ENCODE measurements at places on chromosomes 11 and 22.

DNA sequence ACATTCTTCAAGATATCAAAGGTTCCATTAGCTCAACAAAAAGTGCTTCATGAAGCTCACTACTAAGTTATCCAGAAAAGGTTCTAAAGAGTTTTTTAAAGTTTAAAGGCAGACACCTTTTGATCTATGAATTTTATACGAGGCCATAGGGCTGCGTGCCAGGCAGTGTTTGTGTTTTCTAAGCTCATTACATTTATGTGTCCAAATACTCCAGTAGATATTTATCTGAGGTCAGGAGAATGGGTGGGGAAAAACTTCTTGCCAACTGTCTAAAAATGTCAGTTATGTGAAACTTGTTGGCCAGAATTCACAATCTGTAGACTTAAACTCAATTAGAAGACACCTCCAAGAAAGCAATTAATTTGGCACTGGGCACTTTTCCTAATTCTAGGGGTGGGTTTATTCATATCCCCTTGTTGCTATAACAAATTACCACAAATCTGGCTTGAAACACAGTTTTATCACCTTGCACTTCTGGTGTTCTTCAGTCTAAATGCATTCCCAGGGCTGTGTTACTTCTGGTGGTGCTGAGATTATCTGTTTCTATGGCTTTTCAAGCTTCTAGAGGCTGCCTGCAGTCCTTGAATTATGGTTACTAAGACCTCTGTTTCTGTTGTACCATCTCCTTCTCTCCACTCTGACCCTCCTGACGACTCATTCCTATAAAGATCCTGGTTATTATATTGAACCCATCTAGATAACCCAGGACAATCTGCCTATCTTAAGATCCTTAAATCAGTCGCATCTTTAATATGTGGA lies 1030.4 kb upstream of the CNTN5 start:
- no peak for DNase-seq

GRCh38 chr11:110428040-110428439 lies 1.7 kb upstream of the FDX1 start:
- no peak for DNase-seq

GRCh38 chr11:10611979-10612862 lies 43.8 kb upstream of the LYVE1 start:
- no peak for DNase-seq

- DNase-seq, result no peak
Measured at GRCh38 chr11:74023276-74023675, 14.4 kb upstream of the UCP3 start.

DNA sequence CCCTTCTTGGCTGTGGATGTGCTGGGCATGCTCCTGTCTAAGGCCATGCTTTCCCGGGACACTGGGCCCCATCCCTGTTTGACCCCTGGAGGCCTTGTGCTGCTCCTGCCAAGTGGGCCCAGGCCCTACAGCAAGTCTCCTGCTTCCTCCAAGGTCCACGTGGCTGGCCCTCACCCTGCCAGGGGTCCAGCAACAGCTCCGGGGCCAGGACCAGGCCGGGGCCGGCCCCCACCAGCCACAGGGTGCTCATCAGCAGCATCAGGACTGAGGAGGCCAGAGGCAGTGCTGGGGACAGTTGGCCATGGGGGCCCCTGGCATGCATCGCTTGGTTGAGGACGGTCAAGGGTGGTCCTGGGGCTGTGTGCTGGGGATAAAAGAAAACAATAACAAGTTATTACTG lies 2.5 kb downstream of the RHBDD3 start:
- DNase-seq, result no peak
